ENCODE measurements at places on chromosomes 11 and 22. TPM values are rescaled to one million over a fixed set of nuclear protein-coding genes. Genes with fewer than 3 reads are reported as not detected.

DNA sequence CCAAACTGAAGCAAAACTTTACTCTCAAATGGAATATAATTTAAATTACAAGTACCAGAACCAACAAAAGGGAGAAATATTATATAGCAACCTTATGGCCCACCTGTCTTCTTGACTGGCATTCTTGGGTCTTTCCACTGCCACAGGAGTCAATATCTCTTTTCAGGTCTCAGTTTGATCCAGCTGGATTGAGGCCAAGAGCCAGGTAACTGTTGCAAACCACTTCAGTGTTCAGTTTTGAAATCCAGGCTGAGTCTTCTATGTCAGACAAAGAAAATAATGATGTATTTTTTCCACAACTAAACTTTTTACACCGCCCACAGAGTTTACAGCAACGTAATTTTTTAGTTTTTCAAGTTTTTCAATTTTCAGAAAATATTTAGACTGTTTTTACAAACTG, 648 bp downstream of the DLG2 start:
- ATAC-seq = no peak

DNA sequence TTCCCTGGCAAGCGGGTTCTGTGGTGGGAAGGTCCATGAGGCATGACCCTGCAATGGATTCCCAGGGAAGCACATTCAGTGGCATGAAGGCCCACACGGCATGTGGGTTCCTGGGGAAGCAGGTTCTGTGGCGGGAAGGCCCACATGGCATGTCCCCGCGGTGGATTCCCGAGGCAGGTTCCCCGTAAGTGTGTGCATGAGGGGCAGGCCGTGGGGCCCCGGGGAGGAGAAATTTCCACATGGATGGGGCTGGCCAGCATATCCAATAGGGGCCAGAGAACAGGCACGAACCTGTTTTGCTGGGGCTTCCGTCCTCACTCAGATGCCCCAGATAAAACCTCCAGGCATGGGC, 83.7 kb downstream of the PHF21B start:
- ATAC-seq = no peak

DNA sequence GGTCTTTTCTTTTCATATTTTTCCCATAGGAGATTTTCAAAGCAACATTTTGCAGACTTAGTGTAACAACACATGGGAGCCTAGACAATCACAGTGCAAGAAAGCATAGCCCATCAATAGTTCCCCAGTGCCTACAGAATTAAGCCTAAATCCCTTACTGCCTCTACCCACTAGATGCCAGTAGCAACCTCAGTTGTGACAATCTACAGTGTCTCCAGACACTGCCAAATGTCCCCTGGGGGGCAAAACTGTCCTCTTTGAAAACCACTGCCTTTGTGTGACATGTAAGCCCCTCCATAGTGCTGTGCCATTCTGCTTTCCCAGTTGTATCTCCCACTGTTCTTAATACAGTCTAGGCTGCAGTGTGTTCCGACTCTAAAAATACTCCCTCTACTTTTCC, 1329.0 kb downstream of the LRRC4C start:
- ATAC-seq = no peak

GRCh38 chr11:109862835-109863234, 230.4 kb upstream of the ZC3H12C start:
- no peak for ATAC-seq

GRCh38 chr11:2374456-2375201, 2.5 kb upstream of the CD81 start:
- no peak for ATAC-seq

DNA sequence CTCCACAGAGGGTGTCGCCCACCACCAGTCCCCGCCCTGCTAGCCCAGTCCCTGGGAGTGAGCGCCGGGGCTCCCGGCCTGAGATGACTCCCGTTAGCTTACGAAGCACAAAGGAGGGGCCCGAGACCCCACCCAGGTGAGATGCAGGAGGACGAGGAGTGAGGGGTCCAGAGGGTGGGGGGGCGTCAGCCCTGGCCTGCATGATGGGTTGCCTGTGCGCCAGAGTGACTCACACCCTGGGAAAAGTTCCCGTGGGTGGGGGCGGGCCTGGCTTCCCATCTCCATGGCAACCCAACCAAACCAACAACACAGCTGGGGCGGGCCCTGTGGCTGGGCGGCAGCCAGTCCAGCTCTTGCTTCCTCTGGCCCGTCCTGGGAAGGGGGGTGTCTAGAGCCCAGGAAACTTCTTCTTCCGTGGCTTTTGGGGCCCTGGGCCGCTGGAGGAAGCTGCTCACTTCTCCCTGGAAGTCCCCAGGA, 4.5 kb downstream of the GAS2L1 start:
- peak; percentile 75 for ATAC-seq

DNA sequence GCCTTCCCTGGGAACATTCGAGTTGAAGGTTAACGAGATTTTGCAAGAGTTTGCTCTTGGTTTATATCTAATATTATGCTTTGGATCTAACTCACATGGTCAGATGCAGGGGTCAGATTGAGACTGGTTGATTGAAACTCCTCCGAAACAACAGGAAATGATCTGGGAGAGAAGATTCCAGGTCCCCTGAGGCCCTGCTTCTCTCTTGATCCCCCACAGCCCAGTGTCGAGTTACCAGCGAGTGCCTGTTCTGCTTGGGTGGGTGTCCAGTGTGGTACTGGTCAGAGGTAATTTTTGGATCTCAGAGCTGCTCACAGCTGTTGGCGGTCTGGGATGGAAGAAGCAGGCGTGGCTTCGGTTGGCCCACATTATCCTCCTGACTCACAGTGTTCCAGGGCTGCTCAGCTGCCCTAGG, 9.2 kb downstream of the FBLN1 start:
- ATAC-seq = no peak

- no peak for ATAC-seq
These were observed 123.9 kb downstream of the VPREB1 start for GRCh38 chr22:22368516-22368915.

GRCh38 chr22:30872285-30873041, 96.1 kb downstream of the MORC2 start:
- no peak for ATAC-seq

DNA sequence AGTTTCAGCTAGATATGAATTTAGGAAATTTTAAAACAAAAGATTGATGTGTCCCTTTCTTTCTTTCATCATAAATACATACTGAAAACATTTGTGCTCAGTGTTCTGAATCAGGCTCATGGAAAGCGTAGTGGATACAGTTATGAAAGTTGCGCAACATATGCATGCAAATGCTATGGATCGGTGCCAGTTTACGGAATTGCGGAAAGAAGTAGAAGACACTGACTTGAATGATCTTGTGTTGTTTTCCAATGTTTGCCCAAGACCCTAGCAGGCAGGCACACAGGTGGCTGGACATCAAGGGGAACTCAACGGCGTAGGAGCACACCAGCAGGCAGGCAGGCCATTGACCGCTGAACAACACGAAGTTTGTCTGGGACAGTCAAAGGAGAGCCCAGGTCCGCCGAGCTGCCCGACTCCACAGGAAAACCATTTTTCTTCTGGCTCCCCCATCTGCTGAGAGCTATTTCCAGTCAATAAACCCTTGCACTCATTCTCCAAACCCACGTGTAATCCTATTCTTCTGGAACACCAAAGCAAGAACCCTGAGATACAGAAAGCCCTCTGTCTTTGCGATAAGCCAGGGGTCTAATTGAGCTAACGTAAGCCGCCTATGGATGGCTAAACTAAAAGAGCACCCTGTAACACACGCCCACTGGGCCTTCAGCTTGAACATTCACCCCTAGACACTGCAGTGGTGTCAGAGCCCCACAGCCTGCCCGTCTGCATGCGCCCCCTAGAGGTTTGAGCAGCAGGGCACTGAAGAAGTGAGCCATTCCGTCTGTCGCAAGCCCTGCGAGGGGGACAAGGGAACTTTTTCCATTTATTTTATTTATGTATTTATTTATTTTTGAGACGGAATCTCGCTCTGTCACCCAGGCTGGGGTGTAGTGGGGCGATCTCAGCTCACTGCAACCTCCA, 7.4 kb upstream of the BIRC3 start:
- no peak for ATAC-seq

GRCh38 chr22:34687116-34687515, 378.8 kb upstream of the ISX start:
- no peak for ATAC-seq

DNA sequence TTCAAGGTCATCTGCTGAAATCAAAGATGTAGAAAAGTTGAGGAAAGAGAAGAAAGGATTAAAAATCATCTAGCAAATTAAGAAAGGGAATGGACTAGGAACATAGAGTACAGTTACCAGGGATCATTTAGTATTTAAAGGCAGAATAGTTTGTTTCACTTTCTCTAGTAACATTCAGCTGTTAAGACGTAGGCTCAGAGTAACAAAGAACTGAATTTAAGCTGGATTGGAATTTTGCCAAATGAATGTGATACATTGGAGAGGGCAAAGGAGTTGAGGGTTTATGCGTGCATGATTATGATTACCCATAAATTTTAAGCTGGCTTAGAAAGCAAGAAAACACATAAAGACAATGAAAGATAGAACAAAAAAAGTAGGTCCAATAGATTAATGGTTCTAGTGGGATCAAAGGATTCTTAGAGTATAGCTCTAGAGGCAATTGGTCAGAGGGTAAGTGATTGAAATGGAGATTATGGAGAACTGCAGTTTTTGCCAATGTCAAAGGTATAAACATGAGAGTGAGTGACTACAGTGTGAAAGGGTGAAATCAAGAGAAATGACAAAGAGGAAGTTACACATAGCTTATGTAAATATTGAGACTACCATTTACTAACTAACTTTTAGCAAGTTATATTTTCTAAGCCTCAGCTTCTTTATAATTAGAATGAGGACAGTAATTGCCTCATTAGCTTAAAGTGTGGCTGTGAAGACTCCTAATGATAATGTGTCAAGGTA, 190.0 kb downstream of the GRIA4 start:
- ATAC-seq = no peak

DNA sequence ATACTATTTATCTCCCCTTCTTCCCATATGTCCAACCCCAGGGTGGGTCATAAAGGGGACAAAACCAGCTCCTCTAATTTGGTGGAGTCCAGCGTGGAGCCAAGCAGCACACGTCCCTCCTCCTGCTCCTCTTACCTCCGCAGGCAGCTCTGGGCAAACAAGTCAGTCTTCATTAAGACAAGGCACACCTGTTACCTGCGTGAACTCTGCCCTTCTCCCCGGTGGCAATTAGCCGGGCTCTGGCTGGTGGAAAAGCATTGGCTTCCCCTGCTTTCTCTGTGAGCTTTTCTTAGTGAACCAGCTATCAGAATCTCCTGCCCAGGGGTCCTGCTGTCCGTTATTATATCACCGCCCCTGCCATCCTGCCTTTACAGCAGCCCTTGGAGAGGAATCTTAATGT, 418.7 kb upstream of the CADM1 start:
- no peak for ATAC-seq

DNA sequence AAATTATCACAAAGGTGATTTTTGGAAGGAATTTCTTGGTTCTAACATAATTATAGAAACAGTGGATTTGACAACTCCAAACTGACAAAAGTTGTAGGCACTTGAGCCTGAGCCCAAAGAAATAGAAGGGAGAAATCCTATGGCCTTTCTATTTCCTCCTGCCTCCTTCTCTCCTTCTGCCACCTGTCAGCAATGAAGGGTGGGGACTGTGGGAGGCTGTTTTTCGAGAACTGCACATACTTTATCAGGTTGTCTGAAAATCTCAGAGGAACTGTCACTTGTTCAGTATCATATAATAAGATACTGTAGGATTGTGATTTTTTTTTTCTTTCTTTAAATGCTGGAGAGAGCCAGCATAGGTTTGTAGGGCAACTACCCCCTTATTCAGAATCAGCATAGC, 187.9 kb upstream of the SESN3 start:
- no peak for ATAC-seq

DNA sequence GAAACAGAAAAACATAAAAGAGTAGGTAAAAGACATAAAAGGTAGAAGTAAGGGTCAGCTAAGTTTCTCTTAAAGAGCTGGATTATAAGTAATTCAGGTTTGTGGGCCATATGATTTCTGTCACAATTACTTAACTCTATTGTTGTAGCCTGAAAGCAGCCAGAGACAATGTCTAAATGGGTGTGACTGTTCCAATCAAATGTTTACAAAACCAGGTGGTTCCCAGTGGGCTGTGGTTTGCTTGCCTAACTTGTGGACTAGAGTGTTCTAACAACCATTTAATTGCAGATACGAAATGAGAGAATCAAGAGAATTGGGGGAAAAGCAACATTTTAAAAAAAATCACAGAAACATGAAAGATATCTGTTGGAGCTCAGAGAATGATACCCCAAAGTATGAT, 22.6 kb downstream of the OR6M1 start:
- no peak for ATAC-seq

- no peak for ATAC-seq
These were observed 526.6 kb upstream of the CADM1 start for GRCh38 chr11:116030697-116031331.

GRCh38 chr11:21965221-21965620, 227.7 kb upstream of the ANO5 start:
- no peak for ATAC-seq

- ATAC-seq = no peak
These were observed 355.3 kb upstream of the CCDC90B start for GRCh38 chr11:83641511-83641910.

GRCh38 chr11:88478136-88478815, 140.7 kb upstream of the CTSC start:
- no peak for ATAC-seq

- ATAC-seq = no peak
These were observed 696.6 kb downstream of the KCNA4 start for GRCh38 chr11:29320196-29320595.

DNA sequence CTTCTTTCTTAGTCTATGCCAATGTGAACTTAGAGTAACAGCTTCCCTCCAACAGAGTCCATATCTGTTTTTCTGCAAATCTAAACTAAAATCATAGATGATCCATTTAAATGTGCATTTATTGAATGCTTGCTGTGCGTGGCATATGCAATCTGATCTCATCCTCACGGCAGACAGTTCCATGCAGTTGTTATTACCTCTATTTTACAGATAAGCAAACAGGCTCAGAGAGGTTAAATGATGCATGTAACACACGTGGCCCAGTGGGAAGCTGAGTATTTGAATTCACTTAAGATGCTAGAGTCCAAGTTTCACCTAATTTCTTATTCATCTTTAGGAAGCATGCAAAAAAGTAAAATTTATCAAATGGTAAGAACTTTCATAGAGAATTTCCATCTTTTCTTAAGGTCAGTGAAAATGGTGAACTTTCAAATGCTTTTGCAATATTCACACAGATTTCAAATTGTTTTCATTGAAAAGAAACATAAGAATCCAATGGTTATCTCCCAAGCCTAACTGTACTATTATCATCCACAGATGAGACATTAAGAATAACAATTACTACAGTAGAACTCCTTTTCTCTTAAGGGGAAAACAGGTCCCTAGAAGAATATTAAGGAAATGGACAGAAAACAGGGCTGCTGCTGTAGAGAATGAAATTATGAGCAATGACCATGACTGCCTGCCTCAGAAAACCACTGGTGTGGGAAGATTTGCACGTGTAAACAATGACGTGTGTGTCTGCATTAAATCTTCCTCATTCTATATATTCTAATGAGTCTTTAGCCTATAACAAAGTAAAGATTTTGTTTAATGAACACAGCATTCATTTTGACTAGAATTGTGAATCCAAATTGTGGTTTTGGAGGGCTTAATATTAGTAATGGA, 1171.3 kb downstream of the LRRC4C start:
- no peak for ATAC-seq

The CD3E gene
- total RNA-seq = 338 TPM

The CSF2RB gene
- total RNA-seq = 4.8 TPM

The LMO2 gene
- not detected for total RNA-seq

The TMEM132A gene
- total RNA-seq = not detected

The ARHGAP42 gene
- total RNA-seq = not detected

The MMP10 gene
- not detected for total RNA-seq

The MRGPRX4 gene
- total RNA-seq = not detected

The GDPD4 gene
- not detected for total RNA-seq

The OR6A2 gene
- total RNA-seq = 0.13 TPM

The VWCE gene
- total RNA-seq = 11.1 TPM

The COX8A gene
- 461 TPM for total RNA-seq

The RIMBP3B gene
- total RNA-seq = 0.39 TPM

The TSSK2 gene
- not detected for total RNA-seq

The SMTNL1 gene
- not detected for total RNA-seq

All from activated T-helper 17 cell treated with anti-CD3 and anti-CD28 coated beads, Interleukin-2, amount 50 U/mL, for 72 hours (primary cell).